ENCODE measurements at places on chromosomes 4 and X.

- DNase-seq = peak; percentile 82
Measured at GRCh38 chrX:18617407-18617750, 54.5 kb downstream of the RS1 start.

DNA sequence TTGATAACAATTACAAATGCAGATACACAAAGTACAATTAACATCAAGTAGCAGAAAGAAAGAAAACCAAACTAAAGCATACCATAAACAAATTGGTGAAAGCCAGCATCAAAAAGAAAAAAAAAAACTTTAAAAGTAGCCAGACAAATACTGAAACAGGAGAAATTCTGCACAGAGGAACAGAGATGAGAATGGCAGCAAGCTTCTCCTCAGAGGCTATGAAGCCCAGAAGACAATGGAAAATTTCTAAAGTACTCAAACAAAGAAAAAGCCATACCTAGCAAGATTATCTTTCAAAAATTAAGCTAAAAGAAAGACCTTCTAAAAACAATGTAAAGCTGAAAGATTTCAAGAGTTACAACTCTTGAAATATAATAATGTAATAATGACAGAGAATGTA, 471.3 kb downstream of the SPOCK3 start:
- DNase-seq = no peak

DNA sequence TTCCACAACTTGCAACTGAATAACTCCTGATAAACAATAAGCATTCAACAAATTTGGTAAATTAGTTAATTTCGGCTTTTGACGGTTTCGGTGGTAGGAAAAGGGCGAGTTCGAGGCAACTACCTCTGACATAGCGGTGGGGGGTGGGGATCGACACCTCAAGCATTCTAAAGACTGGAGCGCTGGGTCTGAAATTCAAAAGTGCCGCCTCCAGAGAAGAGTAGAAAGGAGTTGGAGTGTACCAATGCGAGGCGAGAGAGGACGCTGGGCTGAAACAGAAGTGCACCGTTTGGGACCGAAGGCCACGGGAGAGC, 725 bp downstream of the SMC1A start:
- no peak for DNase-seq

DNA sequence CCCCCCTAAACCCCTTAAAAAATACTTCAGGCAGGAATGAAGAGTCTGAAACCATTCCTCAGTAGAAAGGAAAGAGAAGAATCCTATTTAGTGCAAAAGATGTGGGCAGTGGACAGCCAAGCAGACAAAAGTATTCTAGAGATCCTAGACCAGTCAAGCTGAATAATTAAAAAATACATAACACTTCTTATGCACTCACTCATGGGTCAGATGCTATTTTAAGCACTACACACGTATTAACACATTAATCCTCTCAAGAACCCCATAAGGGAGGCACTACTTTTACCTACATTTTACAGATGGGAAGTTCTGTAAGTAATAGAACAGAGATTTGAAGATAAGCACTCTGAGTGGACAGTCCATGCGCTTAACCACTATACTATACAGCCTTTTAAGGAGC, 5.9 kb downstream of the TAB3 start:
- DNase-seq = no peak

All from A172 (cell line).